NCI-H748 treated with DMSO at 0.1 percent for 48 hours (cell line): ENCODE measurements at places on chromosomes 16 and 17.

DNA sequence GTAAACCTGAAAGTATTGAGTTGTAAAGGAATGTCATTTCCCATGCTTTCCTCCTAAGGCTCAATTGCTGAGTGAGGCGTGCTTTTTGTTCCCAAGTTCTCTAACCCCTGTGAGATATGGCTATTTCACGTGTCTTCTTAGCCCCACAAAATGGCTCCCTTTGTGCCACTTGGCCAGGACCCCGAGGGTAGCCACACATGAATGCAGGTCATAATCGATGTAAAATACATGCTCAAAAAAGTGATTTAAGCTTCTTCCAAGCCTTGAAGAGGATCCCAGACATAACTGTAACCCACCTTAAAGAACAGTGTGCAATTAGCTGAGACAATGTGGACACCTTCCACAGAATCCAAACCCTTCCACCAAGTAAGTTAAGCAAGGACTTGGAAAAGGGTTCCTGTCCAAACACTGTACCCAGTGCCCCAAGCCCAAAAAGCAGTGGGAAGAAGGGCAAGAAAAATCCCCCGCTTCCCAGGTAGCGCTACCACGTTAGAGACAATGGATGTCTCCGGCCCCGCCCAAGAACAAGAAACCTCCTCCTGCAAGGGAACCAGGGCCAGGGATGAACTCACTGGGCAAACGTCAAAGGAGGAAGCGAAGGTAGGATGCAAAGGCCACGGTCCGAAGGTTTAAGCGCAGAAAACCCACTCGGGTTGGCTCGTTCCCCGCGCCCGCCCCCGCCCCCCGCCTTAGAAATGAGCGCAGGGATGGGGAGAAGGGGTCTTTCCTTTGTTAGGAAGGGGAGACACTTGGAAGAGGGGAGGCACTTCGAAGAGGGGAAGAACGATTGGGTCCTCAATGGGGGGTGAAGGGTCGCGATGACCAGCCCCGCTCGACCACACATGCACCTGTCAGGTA lies 1.2 kb downstream of the JPT1 start:
- DNase-seq: peak; percentile 20

DNA sequence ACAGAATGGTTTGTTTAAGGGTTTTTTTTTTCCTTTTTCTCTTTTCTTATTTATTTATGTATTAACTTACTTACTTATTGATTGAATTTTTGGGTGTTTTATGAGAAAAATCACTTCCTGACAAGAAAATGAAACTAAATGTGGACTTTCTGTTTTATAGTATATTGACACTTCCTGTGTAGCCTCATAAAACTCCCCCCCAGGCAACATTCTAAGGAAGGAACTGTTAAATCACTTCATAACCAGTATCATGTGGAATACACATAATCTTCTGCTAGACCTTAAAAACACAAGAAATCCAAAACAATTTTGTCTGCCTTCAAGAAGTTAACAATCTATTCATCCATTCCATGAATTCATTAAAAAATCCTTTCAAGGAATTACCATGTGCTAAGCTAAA lies 164.1 kb upstream of the TOM1L1 start:
- DNase-seq: no peak

DNA sequence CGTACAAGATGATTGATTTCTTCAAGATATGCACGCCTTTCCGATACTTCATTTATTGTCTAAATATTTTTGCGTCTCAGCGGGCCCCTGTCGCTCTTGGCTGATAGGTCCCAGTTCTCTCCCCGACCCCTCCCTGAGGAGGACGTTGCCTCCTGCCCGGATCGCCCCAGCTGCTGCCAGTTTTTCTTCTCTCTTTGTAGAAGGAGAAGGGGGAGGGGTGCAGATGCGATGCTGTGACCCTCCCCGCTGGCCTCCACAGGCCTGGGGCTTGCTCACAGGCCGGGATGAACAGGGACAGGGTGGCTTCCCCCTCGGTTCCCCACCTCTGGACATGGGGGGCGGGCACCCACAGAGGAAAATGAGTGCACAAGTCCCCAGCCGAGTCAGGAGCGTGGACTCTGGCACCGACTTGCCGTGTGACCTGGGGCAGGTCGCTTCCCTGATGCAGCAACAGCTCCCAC lies 53.6 kb upstream of the ZC3H18 start:
- DNase-seq: no peak

GRCh38 chr17:71071041-71071440 lies 901.7 kb downstream of the KCNJ2 start:
- DNase-seq: no peak

DNA sequence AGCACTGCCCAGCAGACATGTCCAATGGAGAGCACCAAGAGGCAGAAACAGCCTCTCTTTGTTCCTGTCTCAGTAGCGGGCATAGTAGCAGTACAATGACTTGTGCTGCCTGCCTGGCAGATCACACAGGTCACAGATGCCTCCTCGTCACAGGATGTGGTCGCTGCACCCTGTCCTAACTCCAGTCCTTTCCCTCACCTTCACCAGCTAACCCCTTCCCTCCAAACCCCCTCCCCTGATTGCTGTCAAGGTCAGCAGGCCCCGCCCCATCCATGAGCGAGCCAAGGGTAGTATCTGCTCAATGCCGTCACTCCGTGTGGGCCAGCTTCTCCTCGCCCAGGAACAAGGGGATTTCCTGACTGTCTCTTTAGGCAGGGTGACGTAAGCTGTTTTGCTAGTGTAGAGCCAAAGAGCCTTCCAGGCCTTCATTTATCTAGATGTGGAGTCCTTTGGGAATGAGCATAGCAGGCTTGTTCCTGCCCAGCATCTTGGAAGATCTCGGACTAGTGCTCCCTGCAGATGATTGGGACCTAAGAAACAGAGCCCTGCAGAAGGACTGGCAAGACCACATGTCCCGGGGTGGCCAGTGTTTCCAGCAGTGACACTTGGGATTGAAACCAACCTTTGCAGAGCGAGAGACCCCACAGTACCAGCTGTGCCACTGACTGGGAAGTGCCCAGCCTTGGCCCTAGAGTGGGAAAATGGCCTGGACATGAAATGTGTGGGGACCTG lies 75.9 kb upstream of the TNRC6C start:
- DNase-seq: no peak

GRCh38 chr16:58589326-58589905 lies 40.2 kb downstream of the CNOT1 start:
- no peak for DNase-seq

DNA sequence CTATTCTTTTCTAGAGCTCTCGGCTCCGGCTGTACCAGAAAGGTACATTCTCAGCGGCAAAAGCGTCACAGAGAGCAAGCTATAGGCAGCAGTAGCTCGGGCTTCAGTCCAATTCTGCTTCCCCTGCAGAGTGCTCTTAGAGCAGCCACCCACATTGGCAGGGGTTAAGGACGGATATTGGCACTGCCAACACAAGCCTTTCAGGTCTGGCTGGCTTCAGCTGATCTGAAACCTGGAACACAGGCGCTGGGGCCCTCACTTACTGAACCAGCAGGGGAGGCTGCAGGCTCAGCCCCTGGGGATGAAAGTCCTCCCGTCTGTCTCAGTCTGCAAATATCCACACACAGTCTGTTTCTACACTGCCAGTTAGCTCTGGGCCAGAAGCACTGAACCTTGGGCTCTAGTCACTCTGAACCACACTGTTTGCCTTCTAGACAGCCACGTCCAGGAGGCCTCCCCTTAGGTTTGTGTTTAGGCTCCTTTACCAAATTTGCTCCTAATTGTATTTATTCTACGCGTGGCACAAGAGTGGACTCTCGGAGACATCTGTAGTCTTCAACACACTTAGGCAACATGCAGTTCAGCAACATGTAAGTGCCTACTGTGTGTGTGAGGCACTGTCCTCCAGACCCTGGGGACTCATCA lies 40.1 kb downstream of the HIC1 start:
- DNase-seq: no peak

GRCh38 chr17:62876063-62876462 lies 67.9 kb upstream of the MARCHF10 start:
- no peak for DNase-seq

DNA sequence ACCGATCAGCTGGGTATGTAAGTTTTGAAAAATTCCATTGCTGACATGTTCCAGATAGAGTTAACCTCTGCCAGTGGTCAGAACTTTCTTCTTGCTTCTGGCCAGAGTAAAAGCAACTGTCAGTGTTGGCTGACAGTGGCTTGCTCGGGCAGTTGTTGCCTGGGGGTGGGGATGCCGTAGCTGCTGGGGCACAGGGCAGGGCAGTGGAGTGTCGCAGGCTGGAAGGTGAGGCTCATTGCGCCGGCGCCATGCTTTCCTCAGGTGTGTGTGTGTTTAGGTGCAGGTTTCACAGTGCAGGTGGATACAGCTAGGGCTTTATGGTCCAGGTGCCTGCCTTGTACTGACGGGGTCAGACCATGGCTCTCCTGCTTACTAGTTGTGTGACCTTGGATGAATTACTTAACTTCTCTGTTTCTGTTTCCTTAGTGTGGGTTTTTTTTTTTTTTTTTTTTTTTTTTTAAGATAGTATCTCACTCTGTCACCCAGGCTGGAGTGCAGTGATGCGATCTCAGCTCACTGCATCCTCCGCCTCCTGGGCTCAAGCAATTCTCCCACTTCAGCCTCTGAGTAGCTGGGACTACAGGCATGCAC lies 156.4 kb downstream of the SNX29 start:
- DNase-seq: no peak

DNA sequence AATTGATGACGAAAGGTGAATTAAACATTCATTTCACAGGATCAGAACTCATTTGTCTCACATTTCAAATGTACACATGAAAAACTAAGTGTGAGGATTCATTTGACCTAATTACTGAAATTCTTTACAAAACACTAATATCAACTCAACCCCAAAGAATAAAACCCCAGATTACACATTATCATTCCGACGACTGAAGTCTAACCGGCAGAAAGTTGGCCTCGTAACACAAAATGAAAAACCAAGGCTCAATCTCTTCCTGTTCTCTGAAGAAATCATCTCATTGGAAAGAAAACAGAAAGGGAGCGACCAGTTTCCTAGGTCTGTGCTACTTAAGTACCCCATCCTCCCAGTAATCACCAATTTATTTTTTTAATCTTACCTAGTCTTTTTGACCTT lies 1.8 kb downstream of the JPT1 start:
- DNase-seq: no peak

GRCh38 chr16:55138298-55138697 lies 185.7 kb upstream of the IRX6 start:
- DNase-seq: no peak

GRCh38 chr17:42017866-42018200 lies 594 bp upstream of the DNAJC7 start:
- DNase-seq: peak; percentile 34

DNA sequence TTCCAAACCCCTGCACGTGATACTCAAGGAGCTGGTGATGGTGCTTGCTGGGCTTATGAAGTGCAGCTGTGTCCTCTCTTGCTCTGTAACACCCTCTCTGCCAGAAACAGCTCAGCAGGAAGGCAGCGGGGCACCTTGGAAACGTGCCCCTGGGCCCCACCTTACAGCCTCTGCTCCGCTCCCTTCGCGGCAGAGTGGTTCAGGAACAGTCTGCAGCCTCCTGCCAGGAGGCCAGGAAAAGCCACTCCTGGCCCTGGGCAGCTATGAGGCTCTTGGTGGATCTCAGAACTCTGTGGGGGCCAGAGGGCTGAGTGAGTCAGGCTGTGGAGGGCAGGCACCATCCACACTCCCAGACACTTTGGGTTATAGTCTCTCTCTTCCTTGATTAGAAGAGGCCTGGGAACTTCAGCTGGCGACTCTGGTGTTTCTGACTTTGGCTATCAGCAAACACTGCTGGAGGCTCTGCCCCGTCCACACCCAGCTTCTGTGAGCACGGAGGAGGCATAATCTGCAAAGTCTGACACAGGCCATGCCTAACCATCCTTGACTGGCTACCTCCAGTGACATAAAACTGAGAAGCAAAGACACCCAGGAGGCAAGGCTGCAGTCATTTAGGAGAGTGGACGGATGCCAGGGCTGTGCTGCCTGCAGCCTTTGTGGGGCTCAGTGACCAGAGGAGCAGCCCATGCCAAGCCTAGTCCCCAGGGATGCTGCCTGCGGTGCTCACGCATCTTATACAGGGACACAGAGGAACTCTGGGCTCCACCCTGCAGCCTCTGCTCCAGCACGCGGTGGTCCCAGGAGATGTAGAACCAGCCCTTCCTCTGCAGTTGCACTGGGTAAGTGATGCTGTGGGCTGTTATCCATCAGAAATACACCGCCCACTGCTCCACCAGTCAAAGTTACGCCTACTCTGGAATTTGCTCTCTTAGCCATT lies 65.3 kb downstream of the METRNL start:
- DNase-seq: no peak

GRCh38 chr17:7107795-7108559 lies 6.6 kb downstream of the ASGR2 start:
- DNase-seq: no peak

- DNase-seq: no peak
Observed at GRCh38 chr17:59786536-59787319, 79.3 kb downstream of the VMP1 start.

DNA sequence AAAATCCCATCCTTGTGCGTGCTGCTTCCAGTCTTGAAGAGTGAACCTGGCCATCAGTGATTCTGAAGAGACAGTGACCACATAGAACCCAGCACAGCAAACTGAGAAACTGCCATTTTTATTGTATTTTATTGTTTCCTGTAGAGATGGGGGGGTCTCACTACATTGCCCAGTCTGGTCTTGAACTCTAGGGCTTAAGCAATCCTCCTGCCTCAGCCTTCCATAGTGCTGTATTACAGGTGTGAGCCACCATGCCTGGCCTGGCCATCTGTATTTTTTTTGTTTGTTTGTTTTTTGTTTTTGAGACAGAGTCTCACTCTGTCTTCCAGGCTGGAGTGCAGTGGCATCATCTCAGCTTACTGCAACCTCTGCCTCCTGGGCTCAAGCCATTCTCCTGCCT lies 13.9 kb downstream of the CENPV start:
- no peak for DNase-seq

- no peak for DNase-seq
Observed at GRCh38 chr17:57412520-57413096, 156.3 kb downstream of the MSI2 start.

- no peak for DNase-seq
Observed at GRCh38 chr16:10326647-10327046, 59.2 kb upstream of the ATF7IP2 start.

- no peak for DNase-seq
Observed at GRCh38 chr17:59001158-59001814, 105.4 kb downstream of the TRIM37 start.

DNA sequence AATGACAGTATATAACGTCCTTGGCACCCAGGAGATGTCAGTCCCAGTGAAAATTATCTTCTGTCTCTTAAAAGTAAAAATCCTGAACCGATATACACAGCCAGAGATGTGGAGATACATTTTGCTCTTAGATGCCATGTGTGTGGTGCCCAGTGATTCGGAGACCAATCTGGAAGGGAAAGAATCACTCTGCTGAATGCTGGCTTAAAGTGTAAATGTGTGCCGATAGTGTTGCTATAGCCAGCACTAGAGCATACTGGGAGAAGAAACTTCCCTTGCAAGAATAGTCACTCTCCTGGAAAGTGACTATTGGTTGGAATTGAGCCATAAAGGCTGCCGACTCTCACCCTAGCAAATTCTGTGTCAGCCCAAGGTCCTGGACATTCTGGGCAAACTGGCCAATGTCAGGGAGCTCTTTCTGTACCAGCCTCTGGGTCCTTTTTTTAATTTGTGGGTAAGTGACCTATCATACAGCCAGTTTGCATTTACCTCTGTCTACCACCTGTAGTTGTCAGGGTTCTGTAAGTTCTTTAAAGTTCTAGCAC lies 44.2 kb upstream of the HNF1B start:
- DNase-seq: no peak
